ENCODE measurements at places on chromosomes 3 and 15. TPM values are rescaled to one million over a fixed set of nuclear protein-coding genes. Genes with fewer than 3 reads are reported as not detected.
A peak's percentile ranks its signal among the peaks of the same experiment; 100 is the strongest.

- no peaks in the 10 kb centered on the region for H3K4me1 ChIP-seq
- peaks cover 60% of the 10 kb centered on the region for H3K36me3 ChIP-seq
- H3K27ac ChIP-seq: no peak overlapping the region
- H3K4me3 ChIP-seq: no peak overlapping the region
Measured at GRCh38 chr15:64687172-64687571, 88.2 kb downstream of the RBPMS2 start.

- peaks cover 3% of the 10 kb centered on the region for H3K27me3 ChIP-seq
- no peak for DNase-seq
- H3K4me1 ChIP-seq: no peaks in the 10 kb centered on the region
- no peaks in the 10 kb centered on the region for H3K36me3 ChIP-seq
- no peak overlapping the region for H3K27ac ChIP-seq
- H3K4me3 ChIP-seq: no peak overlapping the region
Measured at GRCh38 chr3:184771301-184772127, 40.5 kb upstream of the VPS8 start.

DNA sequence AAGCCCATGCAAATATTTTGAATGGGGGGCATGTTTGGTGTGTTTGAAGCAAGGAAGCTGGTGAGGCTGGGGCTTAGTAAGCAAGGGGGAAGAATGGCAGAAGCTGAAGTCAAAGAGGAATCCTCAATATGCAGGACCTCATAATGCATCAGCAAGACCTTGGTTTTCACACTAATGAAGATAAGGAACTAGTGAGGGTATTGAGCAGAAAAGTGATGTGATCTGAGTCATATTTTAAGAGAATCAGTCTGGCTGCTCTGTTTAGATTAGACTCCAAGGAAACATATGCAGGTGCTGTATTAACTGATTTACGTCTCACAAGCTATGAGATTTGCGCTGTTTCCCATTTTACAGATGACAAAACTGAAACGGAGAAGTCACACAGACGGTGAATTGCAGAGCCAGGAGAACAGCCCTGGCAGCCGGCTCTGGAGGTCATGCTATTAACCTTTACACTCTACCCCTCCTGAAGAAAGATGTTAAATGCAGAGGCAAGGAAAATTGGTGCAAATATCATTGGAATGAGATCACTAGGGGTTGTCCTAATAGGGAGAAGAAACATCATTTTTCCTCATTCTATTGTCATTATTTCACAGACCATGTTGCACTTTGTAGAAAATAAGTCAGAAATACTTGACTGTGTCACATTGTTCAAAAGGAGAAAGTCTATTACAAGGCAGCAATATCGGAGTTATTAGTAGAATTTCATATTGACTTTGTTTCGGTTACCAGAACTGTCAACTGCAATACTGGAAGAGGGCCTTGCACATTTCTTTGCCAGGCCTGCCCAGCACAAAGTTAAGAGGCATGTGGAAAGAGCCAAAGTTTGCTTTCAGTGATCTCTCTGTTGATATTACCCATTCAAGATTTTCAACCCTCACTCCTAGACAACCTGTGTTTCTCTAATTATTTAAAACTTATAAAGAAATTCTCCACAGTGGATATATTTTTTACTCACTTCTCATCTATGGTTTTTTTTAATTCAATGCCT, 64.9 kb downstream of the COL8A1 start:
- H3K36me3 ChIP-seq: peaks cover 12% of the 10 kb centered on the region
- no peaks in the 10 kb centered on the region for H3K27me3 ChIP-seq
- no peak for DNase-seq
- H3K4me1 ChIP-seq: peaks cover 32% of the 10 kb centered on the region

GOLGA6L7 gene
- not detected for polyA plus RNA-seq

GRCh38 chr3:155064920-155065319, 15.2 kb upstream of the MME start:
- no peaks in the 10 kb centered on the region for H3K27me3 ChIP-seq
- no peak overlapping the region for H3K27ac ChIP-seq
- no peaks in the 10 kb centered on the region for H3K36me3 ChIP-seq

- H3K4me3 ChIP-seq: no peak overlapping the region
- H3K27me3 ChIP-seq: peaks cover 3% of the 10 kb centered on the region
- no peak for DNase-seq
- H3K4me1 ChIP-seq: no peaks in the 10 kb centered on the region
Measured at GRCh38 chr15:73902121-73903020, 23.9 kb upstream of the LOXL1 start.

DNA sequence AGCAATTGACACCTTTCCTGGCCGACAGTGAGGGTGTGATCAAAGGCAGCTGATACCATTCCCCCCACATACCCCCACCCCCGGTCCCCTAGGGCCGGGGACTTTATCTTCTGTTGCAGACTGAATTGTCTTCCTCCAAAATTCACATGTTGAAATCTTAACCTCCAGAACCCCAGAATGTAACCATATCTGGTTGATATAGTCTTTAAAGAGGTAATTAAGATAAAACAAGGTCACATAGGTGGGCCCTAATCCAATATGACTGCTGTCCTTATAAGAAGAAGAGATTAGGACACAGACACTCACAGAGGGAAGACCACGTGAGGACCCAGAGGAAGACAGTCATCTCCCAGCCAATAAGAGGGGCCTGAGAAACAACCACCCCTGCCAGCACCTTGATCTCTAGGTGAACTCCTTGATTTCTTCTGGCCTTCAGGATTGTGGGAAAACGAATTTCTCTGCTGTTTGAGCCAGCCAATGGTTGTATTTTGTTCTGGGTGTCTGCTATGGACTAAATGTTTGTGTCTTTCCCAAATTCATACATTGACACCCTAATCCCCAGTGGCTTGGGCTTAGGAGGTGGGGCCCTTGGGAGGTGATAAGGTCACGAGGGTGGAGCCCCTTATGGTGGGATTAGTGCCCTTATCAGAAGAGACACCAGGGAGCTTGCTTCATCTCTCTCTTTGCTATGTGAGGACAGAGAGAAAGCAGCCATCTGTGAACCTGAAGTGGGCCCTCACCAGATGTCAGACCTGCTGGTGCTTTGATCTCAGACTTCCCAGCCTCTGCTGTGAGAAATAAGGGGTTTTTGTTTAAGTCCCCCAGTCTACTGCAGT, 144.0 kb downstream of the CHSY1 start:
- no peak for DNase-seq
- no peaks in the 10 kb centered on the region for H3K36me3 ChIP-seq
- H3K27ac ChIP-seq: no peak overlapping the region
- H3K4me1 ChIP-seq: no peaks in the 10 kb centered on the region
- no peak overlapping the region for H3K4me3 ChIP-seq
- no peaks in the 10 kb centered on the region for H3K27me3 ChIP-seq

DNA sequence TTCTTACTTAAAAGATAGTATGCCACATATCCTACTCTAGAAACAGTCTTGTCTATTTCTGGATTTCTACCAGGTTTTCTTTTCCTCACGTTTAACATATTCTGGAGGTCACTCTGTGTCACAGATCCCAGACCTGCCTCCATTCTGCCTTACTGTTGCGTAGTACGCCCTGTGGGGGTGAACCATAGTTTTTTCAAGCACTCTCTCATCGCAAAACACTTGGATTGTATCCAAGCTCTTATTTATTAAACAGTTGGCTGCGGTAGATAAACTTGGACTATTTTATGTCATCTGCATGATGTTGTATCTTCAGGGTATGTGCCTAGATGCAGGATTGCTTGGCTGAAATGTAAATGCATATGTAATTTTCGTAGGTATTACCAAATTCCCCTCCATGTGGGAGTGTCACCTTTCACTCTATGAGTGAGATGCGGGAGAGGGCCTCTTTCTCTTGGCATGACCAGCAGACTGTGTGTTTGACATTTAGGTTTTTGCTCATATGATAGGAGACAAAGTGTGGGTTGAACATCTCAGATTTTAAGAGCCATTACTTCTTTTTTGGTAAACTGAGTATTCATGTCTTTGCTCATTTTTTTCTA, 55.8 kb downstream of the ABTB1 start:
- no peaks in the 10 kb centered on the region for H3K27me3 ChIP-seq
- no peak overlapping the region for H3K27ac ChIP-seq

- no peak overlapping the region for H3K4me3 ChIP-seq
- peak; percentile 88 for DNase-seq
- H3K27ac ChIP-seq: peak overlapping the region; percentile 92
- H3K4me1 ChIP-seq: peaks cover 18% of the 10 kb centered on the region
- no peaks in the 10 kb centered on the region for H3K36me3 ChIP-seq
Measured at GRCh38 chr15:85707519-85708338, 87.0 kb downstream of the KLHL25 start.

- H3K4me3 ChIP-seq: no peak overlapping the region
- no peak overlapping the region for H3K27ac ChIP-seq
- H3K36me3 ChIP-seq: no peaks in the 10 kb centered on the region
Measured at GRCh38 chr3:53170325-53171063, 9.5 kb downstream of the PRKCD start.

RNF7 gene
- polyA plus RNA-seq: 89.5 TPM

IL17RB gene
- 0.04 TPM for polyA plus RNA-seq

DNA sequence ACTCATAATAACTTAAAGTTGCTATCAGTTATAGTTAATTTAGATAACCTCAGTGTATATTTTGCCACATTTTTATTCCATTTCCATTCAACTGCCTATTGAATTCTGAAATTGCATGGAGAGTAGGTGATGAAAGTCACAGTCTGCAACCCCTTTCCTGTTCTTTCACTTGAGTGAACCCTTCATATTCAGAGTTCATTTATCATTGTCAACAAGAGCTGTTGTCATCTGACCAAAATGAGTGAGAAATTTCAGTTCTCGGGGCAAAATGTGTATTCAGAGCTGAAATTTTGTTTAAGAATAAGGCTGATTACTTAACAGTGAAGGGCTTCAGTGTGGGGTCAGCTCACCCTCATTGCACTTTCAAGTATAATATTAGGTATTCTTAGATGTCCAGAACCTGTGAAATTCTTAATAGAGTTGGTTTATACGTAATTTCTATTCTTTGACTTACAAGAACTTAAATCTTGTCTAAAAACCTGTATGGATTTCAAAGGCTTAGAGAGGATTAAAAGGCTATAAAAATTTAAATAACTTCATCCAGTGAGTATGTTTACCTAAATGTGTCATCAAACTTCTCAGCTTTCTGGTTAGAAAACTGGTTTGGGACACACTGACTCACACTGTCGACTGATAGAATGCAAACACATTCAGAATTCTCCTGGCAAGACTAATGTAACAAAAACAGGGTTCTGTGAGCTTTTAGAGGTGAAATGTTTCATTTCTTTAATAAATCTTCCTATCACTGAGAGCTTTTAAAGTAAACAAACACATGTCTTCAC, 92.2 kb downstream of the CMSS1 start:
- no peaks in the 10 kb centered on the region for H3K36me3 ChIP-seq
- H3K4me3 ChIP-seq: no peak overlapping the region
- peak; percentile 61 for DNase-seq

DNA sequence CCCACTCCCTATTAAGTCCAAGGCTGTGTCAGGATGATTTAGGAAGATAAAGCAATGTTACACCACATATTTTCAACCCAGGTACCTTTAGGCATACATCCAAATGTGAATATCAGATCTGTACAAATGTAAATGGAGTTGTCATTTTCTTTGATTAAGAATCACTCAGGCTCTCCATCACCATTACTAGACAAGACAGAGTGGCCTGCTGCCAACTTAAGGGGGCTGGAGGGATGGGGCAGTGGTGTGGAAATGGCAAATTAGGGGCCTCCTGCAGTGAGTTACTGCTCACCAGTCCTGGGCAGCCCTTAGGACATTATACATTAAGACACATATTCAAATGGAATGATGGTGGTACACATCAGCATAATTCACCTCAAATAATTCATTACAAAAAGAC, 211.0 kb downstream of the TNIK start:
- no peak for DNase-seq
- H3K27ac ChIP-seq: no peak overlapping the region
- no peak overlapping the region for H3K4me3 ChIP-seq
- no peaks in the 10 kb centered on the region for H3K36me3 ChIP-seq

GRCh38 chr15:81633889-81634288, 259.9 kb upstream of the TMC3 start:
- H3K27ac ChIP-seq: no peak overlapping the region
- no peaks in the 10 kb centered on the region for H3K36me3 ChIP-seq
- no peak overlapping the region for H3K4me3 ChIP-seq

NR2E3 gene
- polyA plus RNA-seq: 0.04 TPM

LRRFIP2 gene
- 20.8 TPM for polyA plus RNA-seq
